Hepatic stellate cell (primary cell): ENCODE measurements at places on chromosomes 1 and 21.

- DNase-seq = no peak
Observed at GRCh38 chr1:20785907-20786252, 1.2 kb downstream of the HP1BP3 start.

- DNase-seq = no peak
Observed at GRCh38 chr21:33712022-33712803, 69.9 kb downstream of the ITSN1 start.

- peak; percentile 45 for DNase-seq
Observed at GRCh38 chr1:39238476-39238875, 34.0 kb downstream of the MACF1 start.

GRCh38 chr1:180567654-180568053 lies 8.9 kb downstream of the OVAAL start:
- no peak for DNase-seq

- DNase-seq = no peak
Observed at GRCh38 chr1:54024358-54024757, 6.4 kb upstream of the LDLRAD1 start.

DNA sequence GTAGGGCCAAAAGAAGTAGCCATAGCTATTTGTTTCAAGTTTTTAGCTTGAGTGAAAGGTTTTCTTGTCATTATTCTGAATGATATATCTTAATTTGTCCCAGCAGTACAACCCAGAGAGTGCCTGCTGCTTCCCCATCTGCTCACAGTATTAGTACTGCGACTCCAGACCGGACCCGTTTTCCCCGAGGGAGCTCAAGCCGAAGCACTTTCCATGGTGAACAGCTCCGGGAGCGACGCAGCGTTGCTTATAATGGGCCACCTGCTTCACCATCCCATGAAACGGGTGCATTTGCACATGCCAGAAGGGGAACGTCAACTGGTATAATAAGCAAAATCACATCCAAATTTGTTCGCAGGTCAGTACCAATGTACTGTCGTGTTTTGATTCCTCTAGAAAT lies 37.2 kb upstream of the C1orf115 start:
- DNase-seq = no peak
